Activated CD4-positive, CD25-positive, alpha-beta regulatory T cell treated with anti-CD3 and anti-CD28 coated beads, Interleukin-2, amount 50 U/mL, for 16 hours (primary cell): ENCODE measurements at places on chromosomes 12 and 14.

DNA sequence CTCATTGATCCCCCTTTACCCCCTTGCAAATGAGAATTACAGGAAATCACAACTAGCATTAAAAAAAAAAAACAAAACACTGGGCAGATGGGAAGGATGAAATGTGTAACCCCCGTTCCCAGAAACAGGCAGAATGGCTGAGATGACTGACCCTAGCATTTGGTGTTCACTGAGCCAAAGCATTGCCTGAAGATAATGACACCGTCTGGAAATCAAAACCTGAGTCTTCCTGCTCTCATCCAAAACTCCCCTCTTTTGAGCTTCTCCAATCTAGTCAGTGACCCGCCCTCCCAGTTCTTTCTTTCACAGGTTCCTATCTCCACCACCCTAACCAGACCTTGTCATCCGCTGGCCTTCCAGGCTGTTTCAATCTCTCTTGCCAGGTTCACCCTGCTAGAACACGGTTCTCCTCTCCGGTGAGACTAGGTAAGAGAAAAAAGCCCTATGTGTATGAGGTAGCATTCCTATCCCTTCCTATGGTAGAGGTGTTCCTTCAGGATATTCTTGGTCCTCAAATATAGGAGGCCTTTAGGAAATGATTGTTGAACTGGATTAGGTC lies 21.3 kb downstream of the SUSD6 start:
- no peak for DNase-seq

- no peak for DNase-seq
These were observed 2.3 kb upstream of the DIO2 start for GRCh38 chr14:80213602-80214001.

GRCh38 chr14:104638190-104638589 lies 33.6 kb upstream of the TMEM179 start:
- no peak for DNase-seq

GRCh38 chr12:89384807-89385206 lies 32.5 kb upstream of the DUSP6 start:
- DNase-seq: no peak

- DNase-seq: no peak
These were observed 150.7 kb downstream of the KTN1 start for GRCh38 chr14:55730592-55731310.

- DNase-seq: no peak
These were observed 965 bp downstream of the CD163 start for GRCh38 chr12:7502612-7503011.

- DNase-seq: no peak
These were observed 5.9 kb upstream of the PRPH start for GRCh38 chr12:49288922-49289555.

- no peak for DNase-seq
These were observed 10.3 kb upstream of the FERMT2 start for GRCh38 chr14:52961060-52961639.

GRCh38 chr12:80045594-80045993 lies 53.7 kb upstream of the OTOGL start:
- DNase-seq: no peak

DNA sequence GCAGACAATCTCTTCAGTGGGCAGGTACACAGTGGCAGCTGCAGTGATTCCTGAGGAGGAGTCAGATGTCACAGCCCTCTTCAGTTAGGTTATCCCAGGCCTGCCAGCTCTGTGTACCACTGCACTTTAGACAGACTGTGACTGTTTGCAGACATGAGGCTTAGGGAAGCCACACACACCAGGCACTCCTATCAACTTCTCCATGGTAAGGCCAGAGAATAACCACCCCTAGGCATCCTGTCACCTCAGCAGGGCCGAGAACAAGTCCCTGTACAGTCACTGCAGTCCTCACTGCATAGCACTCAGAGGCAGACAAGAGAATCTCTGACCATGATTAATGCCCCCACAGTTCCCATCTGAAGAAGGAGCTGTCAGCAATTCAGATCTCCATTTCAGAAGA lies 296.5 kb downstream of the GALC start:
- DNase-seq: no peak

DNA sequence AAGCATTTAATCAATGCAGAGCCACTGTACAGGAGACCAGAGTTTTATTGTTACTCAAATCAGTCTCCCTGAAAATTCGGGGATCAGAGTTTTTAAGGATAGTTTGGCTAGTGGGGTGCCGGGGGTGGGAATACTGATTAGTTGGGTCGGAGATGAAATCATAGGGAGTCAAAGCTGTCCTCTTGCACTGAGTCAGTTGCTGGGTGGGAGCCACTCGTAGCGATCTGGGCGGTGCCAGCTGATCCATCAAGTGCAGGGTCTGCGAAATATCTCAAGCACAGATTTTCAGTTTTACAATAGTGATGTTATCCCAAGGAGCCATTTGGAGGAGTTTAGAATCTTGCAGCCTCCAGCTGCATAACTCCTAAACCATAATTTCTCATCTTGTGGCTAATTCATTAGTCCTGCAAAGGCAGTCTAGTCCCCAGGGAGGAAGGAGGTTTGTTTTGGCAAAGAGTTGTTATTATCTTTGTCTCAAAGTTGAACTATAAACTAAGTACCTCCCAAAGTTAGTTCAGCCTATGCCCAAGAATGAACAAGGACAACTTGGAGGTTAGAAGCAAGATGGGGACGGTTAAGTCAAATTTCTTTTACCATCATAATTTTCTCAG lies 169.4 kb upstream of the PLEKHG7 start:
- no peak for DNase-seq

DNA sequence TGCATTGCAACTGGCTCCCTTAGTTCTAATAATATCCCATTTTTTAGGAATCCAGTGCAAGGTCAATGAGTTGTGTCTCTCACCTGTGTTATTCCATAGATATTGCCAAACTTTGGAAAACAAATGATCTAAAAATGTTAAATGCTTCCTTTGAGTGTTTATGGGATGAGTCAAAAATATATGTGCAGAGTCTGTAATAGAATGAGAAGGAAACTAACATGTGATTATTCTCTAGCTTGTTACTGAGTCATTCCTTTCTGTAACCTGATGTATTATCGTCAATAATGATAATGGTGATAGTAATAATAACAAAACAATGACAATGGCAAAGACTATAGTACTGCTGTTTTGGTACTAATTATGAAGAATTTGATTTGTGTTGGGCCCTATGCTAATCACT lies 11.5 kb downstream of the ACSS3 start:
- no peak for DNase-seq

DNA sequence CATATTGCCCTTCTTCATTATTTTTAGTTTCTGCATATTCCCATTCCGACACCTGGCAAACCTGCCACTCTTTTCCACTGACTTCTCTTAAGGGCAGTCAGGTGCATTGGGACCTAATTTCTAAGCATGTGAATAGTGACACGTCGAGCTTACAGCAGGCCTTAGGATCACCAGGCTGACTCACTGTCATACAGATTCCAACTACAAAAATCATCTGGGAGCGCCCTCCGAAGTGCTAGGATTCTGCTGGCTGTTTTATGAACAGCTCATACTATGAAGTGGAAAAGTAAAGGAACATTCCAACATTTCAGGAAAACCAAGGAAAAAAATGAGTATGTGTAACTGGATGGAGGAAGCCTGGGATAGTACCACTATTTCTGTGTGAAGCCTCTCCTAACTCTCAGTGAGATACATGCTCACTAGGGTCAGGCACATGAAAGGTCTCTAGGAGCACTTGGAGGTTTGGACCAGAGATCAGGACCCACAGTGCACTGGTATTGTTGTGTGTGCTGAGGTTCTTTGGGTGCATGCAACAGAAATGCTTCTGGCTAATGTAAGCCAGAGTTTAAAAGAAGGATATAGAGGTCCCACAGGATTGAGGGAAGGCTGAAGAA lies 257.4 kb downstream of the ZFP36L1 start:
- no peak for DNase-seq

GRCh38 chr14:93686268-93686667 lies 102.0 kb downstream of the PRIMA1 start:
- no peak for DNase-seq

- no peak for DNase-seq
These were observed 43.5 kb downstream of the PRMT8 start for GRCh38 chr12:3534511-3534910.

GRCh38 chr12:112564160-112564784 lies 145.5 kb downstream of the PTPN11 start:
- DNase-seq: no peak

- no peak for DNase-seq
These were observed 12.5 kb downstream of the TM7SF3 start for GRCh38 chr12:27001663-27002062.

GRCh38 chr12:93857991-93858447 lies 180.8 kb downstream of the CRADD start:
- DNase-seq: no peak

DNA sequence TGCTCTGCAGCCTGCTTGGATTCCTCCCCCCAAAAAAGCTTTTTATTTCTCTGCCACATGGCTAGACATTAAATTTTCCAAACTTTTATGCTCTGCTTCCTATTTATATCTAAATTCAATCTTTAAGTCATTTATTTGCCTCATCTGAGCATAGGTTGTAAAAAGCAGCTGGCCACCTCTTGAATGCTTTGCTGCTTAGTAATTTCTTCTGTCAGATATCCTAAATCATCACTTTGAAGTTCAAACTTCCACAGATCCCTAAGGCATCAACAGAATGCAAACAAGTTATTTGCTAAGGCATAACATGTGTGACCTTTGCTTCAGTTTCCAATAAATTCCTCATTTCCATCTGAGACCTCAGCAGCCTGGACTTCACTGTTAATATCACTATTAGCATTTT lies 209.6 kb downstream of the FSCB start:
- DNase-seq: no peak

DNA sequence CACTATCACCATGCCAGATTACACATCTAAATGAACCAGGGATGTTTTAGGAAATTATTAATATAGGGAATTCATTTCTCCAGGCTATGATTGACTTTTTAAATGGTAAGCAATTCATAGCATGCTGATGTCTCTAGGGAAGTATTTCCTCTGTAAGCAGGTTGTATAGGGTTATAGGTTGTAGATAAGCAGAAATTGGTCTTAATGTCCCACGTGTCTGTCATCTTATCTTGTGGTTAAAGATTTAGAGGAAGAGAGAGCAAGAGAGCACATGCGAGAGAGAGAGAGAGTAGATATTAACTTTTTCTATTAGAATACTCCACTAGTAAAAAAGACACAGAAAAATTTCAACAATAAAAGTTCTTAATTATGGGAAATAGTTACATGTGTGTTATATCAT lies 32.6 kb downstream of the TRHDE start:
- no peak for DNase-seq

GRCh38 chr12:116594325-116595038 lies 35.3 kb downstream of the MAP1LC3B2 start:
- DNase-seq: no peak

DNA sequence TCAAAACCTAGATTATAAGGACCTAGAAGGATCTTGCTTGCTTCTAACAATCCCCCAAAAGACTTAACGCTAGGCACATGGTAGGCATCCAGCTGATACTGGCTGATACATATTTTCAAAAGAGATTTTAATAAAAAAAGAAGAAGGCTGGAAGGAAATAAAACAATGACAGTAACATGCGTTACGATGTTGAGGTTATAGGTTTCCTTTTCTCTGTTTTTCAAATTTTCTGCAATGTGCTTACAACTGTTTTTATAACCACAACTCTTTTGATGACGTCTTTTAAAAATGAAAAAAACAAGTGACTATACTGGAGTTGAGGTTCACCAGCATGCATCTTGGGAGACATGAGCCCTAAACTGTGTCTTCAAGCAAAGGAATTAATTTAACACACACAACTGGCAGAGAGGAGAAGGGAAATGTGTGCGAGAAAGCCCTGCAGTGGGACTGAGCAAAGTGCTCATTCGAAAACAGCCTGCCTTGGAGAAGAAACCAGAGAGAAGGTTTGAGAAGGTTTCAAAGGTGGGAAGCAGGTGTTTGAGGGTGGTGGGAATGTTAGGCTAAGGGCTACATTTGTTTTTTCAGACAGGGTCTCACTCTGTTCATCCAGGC lies 80.4 kb downstream of the DUSP16 start:
- DNase-seq: no peak

DNA sequence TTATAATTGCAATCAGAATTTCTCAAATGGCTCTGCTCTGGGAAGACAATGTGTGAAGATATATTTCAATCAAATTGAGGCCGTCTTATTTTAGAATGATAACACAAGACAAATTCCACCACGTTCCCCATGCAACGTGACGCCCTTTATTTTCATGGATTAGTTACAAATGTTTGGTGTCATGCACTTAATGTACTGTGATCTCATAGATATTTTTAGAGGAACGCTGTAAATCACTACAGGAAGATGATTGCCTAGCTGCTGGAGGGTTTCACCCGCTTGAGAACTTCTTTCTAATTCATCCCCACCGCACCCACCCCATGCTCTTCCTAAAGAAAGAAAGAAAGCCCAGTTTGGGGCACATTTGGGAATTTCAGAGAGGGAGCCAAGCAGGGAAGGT lies 117.2 kb downstream of the PLXNC1 start:
- DNase-seq: no peak

GRCh38 chr12:98229540-98229924 lies 285.9 kb upstream of the TMPO start:
- DNase-seq: no peak

GRCh38 chr12:20601668-20602280 lies 93.4 kb upstream of the SLCO1C1 start:
- DNase-seq: no peak

DNA sequence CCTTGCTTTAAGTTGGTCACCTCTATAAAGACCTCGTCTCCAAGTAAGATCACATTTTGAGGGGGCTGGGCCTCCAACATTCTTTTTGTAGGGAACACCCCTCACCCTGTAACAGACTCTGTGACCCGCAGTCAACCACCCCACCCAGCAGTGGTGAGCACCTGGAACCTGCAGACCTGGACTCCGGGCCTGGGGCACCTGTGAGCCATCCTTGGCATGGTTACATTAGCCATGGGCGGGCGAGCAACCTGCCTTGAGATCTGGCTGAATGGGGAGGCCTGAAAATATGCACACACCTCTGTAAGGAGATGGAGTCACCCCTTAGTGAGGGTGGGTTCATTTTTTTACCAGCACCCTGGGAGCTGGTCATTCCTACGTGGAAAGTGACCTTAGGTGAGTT lies 95.3 kb downstream of the RIMBP2 start:
- no peak for DNase-seq

GRCh38 chr14:79162833-79163232 lies 992.7 kb downstream of the NRXN3 start:
- DNase-seq: no peak

DNA sequence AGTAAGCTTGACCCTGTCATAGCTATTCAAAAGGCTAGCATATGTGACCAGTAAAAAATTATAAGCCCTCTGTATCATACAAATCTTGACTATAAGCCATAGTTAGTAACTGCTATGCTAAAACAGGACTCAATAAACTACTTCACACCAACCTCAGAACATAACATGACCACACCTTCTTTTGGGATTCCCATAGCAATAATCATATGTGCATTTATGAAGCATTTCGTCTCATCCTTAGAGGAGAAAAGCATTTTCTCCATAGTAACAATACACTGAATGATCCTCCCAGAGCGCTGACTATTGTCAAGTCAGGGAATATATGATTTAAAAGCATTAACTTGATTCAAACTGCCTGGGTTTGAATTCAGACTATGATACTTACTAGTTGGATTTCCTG lies 46.2 kb downstream of the GRIN2B start:
- DNase-seq: no peak
